ENCODE measurements at places on chromosomes 3 and 15.

DNA sequence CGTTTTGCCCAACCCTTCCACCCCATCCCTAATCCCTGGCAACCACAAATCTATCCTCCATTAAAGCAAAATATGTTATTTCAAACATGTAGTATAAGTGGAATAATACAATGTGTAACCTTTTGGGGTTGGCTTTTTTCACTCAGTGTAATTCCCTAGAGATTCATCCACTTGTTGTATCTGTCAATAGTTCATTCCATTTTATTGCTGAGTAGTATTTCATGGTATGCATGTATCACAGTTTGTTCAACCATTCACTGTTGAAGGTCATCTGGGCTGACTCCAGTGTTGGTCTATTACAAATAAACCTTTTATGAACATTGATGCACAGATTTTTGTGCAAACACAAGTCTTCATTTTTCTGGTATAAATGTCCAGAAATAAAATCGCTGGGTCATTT is 38.8 kb downstream of the BSN start:
- DNase-seq = no peak

DNA sequence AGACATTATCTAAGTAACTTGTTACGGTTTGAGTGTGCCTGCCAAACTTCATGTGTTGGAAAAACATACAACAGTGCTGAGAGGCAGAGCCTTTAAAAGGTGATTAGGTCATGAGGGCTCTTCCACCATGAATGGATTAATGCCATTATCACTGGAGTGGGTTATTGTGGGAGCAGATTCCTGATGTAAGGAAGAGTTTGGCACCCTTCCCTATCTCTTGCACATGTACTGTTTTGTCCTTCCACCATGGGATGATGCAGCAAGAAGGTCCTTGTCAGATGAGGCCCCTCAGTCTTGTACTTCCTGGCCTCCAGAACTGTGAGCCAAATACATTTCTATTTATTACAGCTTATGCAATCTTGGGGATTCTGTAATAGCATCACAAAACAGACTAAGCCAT is 413.9 kb downstream of the EPHA3 start:
- no peak for DNase-seq

- no peak for DNase-seq
These were observed 17.8 kb upstream of the UTS2B start for GRCh38 chr3:191348098-191348497.

DNA sequence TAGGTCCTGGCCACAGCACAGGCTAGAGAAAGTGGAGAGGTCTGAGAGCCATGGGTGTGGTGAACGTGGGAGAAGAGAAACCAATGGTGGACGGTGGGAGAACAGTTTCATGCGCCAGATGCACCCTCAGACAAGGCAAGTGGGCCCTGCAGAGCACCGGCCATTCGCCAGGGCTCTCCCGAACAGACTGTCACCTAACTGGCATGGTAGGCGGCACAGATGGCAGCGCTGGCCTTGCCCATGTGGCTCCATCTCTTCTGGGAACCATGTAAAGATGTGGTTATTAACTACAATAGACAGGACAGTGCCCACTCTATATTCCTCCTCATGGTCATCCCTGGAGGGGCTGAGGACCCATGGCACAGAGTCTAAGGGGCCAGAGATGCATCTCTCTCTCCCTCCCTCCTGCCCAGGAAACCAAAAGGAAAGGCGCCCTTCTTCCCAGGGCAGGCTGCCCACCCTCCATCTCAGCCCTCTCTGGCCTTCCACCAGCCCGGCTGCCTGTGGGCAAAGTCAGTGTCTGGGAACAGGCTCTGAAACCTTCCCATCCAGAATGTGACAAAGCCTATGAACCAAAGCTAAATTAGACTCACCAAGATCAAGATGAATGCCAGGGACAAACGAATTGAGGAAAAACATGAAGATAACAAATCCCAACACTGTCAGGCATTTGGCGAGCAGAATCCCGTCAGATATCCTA is 147.8 kb downstream of the OCA2 start:
- no peak for DNase-seq

- DNase-seq = no peak
These were observed 2.5 kb upstream of the FSIP1 start for GRCh38 chr15:39785139-39785538.

DNA sequence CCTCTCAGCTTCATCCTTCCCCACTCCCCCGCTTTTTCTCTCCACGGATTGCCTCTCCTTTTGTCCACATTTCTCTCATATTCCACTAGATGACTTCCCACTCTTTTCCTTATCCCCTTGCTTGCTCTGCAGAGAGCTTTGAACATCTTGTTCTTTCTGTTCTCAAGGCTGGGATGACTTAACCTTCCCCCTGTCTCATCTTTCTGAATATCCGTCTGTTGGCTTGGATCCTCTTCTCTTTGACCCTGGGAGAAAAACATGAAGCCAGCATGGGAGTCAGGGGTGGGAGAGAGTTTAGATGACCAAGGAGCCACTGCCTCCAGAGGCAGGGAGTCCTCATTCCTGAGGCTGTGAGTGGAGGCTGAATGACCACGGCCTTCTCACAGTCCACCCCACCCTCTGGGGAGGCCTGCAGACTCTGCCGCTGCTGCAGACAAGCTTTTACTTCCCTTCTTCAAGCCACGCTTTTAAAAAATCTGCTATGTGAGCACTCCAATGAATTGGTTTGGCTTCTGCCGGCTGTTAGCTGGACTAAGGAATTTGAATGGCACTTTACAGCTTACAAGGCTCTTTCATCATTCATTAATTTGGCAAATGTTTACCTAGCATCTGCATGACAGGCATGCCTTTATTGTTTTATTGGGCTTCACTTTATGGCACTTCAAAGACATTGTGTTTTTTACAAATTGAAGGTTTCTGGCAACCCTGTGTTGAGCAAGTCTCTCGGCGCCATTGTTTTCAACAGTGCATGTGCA is 111.6 kb upstream of the SLC6A6 start:
- no peak for DNase-seq

GRCh38 chr3:156530980-156531379 is 23.9 kb downstream of the SSR3 start:
- DNase-seq = no peak

- no peak for DNase-seq
These were observed 248.6 kb downstream of the OPA1 start for GRCh38 chr3:193841581-193841980.

DNA sequence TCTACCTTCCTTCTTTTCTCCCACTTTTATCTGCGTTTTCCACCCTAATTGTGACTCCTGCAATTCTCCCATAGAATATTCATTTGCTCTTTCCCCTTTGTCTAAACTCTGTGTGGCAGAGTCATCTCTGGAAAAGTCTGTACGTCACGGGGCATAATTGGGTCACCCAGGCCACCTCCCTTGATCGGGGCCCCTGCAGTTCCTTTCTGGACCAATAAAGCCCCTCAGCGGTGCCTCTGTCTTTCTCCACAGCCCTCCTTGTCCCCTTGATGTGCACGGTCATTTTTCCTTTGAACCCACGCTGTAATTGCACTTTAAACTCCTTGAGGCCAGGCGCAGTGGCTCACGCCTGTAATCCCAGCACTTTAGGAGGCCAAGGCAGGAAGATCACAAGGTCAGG is 10.7 kb downstream of the UPK1B start:
- DNase-seq = no peak

- no peak for DNase-seq
These were observed 107.9 kb upstream of the EPHA6 start for GRCh38 chr3:96706509-96706908.

DNA sequence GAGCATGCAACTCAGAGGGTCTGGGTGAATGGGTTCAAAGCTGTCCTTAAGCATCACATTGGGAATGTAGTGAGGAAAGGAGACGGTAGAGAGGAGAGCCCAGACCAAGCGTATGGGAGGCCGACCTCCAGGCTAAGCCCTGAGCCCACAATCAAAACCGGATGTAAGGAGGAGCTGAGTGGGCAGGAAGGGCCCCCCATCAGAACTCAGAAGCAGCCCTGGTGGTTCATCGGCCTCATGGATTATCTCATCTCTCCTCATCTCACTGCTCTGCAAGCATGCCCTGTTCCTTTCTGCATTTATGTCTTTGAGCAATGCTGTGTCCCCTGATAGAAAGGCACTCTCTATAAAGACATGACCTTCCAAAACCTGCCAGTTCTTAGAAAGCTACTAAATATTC is 6.2 kb downstream of the HDC start:
- no peak for DNase-seq

Data from stimulated activated CD4-positive, alpha-beta T cell treated with anti-CD3 and anti-CD28 coated beads, TNF-alpha, amount 100 ng/mL, for 48 hours (primary cell).